ENCODE measurements at places on chromosomes 2 and 18.

DNA sequence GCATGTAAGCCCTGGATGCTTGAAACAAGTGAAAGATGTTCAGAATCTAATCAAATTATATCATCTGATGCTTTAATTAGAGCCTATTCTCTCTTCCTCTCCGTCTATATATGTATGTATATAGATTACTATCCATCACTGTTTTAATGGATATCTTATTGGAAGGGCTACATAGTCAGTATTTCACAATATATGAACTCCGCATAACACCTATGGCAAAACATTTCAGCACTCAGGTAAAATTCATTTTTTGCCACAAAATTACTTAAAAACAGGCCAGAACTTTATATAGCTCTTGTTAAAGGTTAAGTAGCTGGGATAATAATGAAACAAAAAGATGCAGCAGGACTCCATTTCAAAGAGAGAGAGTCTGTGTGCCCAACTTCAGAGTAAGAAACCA is 1.2 kb downstream of the PJVK start:
- DNase-seq, result no peak

GRCh38 chr2:190533968-190534309 is 583 bp downstream of the NEMP2 start:
- no peak for DNase-seq

GRCh38 chr2:221518935-221519625 is 53.0 kb downstream of the EPHA4 start:
- DNase-seq, result no peak

DNA sequence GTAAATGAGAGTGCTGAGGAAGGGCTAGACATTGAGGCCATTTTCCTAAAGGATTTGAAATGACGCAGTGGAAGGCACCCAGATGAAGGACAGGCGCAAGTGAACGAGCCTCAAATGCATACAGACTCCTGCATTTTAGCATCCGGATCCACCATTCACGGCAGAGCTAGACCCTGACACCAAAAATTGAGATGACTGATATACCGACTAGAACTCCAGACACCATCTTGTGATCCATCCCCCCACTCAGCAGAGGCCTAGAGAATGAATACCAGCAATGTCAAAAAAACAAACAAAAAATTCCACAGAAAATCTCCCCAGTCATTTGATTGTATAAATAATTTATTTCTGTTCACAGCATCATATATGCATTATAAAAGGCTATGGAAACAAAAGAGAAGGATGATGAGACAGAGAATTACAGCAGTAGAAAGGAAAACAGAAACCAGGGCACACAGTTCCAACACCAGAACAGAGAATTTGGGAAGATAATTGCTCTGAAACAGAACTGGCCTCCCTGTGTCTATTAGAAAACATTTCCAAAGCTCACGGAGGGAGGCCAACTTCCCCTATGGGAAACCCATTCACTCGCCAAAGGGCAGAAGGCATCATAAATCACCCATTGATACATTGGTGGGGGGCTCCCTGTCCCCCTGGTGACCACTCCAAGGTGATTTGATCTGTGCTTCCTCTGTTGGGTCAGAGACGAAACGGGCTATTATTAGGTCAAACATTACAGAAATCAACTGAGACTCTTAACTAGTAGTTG is 4.0 kb downstream of the ARL4C start:
- DNase-seq, result no peak

- DNase-seq, result no peak
These were observed 880.7 kb downstream of the LRRTM4 start for GRCh38 chr2:76641506-76641905.

GRCh38 chr2:48474574-48475298 is 55.2 kb upstream of the STON1 start:
- DNase-seq, result no peak

DNA sequence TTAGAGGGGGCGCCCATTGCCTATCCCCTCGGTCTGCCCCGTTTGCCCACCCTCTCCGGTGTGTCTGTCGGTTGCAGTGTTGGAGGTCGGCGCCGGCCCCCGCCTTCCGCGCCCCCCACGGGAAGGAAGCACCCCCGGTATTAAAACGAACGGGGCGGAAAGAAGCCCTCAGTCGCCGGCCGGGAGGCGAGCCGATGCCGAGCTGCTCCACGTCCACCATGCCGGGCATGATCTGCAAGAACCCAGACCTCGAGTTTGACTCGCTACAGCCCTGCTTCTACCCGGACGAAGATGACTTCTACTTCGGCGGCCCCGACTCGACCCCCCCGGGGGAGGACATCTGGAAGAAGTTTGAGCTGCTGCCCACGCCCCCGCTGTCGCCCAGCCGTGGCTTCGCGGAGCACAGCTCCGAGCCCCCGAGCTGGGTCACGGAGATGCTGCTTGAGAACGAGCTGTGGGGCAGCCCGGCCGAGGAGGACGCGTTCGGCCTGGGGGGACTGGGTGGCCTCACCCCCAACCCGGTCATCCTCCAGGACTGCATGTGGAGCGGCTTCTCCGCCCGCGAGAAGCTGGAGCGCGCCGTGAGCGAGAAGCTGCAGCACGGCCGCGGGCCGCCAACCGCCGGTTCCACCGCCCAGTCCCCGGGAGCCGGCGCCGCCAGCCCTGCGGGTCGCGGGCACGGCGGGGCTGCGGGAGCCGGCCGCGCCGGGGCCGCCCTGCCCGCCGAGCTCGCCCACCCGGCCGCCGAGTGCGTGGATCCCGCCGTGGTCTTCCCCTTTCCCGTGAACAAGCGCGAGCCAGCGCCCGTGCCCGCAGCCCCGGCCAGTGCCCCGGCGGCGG is 1.7 kb downstream of the MYCN start:
- no peak for DNase-seq

- no peak for DNase-seq
These were observed 46.1 kb downstream of the EDAR start for GRCh38 chr2:108942888-108943287.

DNA sequence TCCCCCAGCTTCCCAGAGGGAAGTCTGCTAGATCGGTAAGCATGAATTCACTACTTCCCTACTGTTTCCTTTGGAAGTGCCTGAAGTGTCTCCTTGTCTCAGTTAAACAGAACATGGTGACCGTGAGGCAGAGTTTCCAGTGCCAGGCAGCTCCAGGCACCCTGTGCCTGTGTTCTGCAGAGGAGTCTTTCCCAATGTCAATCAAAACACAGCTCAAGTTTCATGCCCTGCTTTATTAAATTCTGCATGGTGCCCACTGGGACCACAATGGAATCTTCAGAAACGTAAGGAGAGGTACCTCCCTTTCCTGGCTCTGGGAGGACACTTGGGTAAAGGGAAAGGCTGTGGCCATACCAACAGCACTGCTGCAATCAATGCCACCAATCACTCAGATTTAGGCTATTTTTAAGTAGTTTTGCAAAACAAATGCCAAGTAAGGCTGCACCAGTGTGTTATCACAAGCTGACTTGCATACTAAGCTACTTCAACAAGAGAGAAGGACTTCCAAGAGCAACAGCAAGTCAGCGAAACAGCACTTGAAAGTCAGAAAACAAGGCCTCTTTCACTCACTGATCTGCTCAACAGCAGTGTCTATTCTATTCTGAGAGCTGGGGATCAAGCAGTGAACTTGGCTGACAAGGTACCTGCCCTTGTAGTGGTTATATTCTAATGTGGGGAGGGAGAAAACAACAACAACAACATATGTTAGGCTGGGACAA is 14.9 kb downstream of the LPIN2 start:
- DNase-seq, result no peak

GRCh38 chr2:128752691-128753263 is 434.1 kb upstream of the HS6ST1 start:
- no peak for DNase-seq

DNA sequence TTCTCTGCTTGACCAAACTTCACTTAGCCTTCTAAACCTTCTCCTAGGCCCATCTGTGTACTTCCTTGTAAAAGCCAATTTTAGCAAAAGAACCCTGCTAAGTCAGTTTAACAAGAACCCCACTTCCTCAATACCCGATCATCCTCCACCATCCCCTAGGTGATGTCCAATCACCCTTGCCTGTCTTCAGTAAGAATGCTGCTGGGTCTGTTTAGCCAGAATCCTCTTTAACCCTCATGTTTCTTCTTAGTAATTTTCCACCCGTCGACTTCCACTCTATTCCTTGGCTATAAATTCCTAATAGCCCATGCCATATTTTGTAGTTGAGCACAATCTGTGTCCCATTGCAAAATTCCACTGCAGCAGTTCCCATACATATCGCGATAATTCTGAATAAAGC is 780.0 kb upstream of the RAB6C start:
- DNase-seq, result no peak

DNA sequence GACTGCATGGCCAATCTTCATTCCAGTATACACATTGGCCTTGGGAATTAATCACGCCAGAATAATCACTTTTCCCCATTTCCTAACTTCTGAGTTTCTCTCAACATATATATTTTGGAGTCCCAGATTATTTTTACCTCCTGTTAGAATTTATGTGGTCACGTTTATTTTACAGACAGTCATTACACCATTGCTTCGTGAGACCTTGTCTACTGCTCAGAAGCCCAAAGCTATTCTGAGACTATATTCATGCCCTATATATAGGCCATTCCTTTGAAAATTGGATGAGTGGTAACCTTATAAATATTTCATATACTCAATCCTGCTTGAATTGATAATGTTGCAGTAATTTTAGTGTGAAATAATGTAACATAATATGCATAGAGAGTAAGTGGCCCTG is 610.0 kb upstream of the CDH2 start:
- no peak for DNase-seq

GRCh38 chr2:203648273-203648672 is 58.2 kb upstream of the CD28 start:
- DNase-seq, result no peak

- no peak for DNase-seq
These were observed 74.8 kb downstream of the EMX1 start for GRCh38 chr2:72991980-72992733.

- DNase-seq, result no peak
These were observed 75.6 kb upstream of the ETAA1 start for GRCh38 chr2:67321588-67321903.

DNA sequence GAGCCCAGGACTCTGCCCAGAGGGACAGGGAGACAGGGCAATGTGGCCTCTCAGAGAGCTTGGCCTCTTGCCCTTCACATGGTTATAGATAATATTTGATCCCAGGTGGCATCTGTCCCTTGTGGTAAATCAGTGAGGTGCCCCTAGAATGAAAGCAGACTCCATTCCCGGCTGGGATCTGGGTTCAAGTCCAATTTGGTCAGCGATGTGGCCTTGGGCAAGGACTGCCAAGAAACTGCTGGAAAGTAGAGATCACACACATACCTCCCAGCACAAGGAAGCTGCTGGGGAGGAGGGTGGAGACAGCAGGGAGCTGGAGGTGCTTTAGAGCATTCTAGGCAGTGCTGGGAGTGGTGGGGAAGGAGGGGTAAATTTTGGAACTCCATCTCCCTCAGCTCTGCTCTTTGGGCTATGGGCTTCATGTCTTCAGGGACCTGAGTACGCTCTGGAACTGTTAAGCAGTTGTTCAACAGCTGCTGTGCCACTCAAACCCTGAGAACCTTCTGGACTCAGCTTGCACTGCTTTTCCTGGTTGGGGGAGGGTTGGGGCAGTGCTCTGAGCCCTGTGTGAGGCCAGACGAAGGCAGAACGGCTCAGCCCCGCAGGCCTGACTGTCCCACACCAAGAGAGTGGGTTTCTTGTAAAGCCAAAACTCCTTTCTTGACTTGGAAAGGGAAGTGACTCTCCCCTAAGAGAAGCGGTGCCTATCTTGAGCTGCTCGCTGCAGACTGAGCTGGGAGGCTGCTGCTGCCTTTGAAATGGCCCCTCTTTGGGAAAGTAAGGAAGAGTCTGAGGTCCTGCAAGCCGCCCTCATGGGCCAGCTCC is 23.0 kb downstream of the INPP5D start:
- no peak for DNase-seq

- no peak for DNase-seq
These were observed 50.5 kb upstream of the ST8SIA3 start for GRCh38 chr18:57301573-57302559.

- no peak for DNase-seq
These were observed 33.9 kb downstream of the ZAP70 start for GRCh38 chr2:97747285-97747684.

- no peak for DNase-seq
These were observed 22.4 kb downstream of the GAREM2 start for GRCh38 chr2:26195040-26195984.

GRCh38 chr2:608711-609110 is 68.5 kb downstream of the TMEM18 start:
- no peak for DNase-seq

DNA sequence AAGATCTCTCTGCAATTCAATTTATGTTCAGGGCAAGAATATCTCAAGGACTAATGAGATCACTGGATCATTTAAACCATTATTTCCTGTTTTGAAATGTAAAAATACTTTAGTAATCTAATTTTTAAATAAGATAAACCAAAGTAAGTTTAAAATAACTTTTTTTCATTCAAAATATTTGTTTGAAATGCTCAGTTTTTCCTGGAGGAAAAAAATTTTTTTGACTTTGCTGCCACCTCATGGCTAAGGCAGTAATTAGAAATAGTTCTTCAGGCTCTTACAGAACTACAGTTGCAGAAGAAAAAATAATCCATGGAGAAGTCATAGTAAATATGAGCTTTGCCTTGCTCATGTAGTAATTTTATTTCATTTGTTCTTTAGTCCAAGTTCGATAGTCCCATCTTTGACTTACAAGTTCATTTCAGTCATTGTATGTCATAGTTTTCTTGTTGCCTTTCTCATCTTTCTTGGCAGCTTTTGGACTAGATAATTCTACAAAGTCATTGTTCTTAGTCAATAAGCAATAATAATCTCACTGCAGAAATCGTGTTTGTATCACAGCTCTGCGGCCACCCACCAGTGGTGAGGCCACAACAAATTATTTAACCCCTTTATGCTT is 127.4 kb downstream of the DPP4 start:
- DNase-seq, result peak; percentile 6

GRCh38 chr2:123073371-123073770 is 951.7 kb upstream of the CNTNAP5 start:
- DNase-seq, result no peak

GRCh38 chr2:23541503-23542229 is 156.7 kb downstream of the KLHL29 start:
- no peak for DNase-seq

DNA sequence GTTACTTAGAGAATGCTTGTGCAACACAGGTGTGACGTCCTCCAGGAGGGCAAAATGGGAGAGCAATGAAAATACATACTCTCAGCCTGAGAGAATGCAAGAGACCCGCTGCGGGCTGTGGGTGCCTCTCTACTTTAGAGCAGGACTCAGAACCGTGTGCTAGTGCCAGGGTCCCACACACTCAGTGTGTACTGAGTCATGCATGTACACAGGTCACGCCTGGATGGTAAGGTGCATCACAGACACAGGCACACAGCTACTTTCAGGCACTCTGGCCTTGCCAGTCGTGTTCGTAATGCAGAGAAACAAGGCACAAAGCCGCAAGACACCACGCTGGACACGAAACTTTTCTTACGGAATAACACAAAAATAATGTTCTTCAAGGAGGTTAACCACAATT is 125.3 kb downstream of the ZNF516 start:
- DNase-seq, result no peak

- no peak for DNase-seq
These were observed 23.8 kb downstream of the ADRA2B start for GRCh38 chr2:96092573-96092877.

Measured in GM04504 (cell line).